Stimulated activated CD8-positive, alpha-beta memory T cell treated with anti-CD3 and anti-CD28 coated beads, Interleukin-4, amount 100 ng/mL, for 1 hour (primary cell): ENCODE measurements at places on chromosomes 7 and 10.

GRCh38 chr10:110208614-110209453 lies 1.4 kb downstream of the MXI1 start:
- no peak for DNase-seq

DNA sequence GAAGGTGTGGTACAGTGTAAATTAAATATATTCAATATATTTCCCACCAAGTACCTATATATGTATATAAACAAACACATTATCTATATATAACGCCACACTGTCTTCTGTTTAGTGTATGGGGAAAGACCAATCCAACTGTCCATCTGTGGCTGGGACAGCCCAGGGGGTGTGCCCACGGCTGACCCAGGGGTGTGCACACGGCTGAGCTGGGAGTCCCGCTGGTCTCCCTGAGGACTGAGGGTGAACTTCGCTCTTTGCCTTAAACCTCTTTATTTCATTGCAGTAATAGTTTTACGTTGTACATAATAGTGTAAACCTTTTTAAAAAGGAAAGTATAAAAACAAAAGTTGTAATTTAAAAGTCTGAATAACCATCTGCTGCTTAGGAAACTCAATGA lies 6.3 kb downstream of the EN2 start:
- DNase-seq = no peak

GRCh38 chr7:107167483-107168232 lies 1.1 kb upstream of the HBP1 start:
- no peak for DNase-seq

GRCh38 chr7:17770710-17771375 lies 169.5 kb downstream of the SNX13 start:
- DNase-seq = no peak

- DNase-seq = no peak
Observed at GRCh38 chr10:95610727-95611126, 45.8 kb downstream of the ALDH18A1 start.

- DNase-seq = no peak
Observed at GRCh38 chr7:128882134-128882533, 19.5 kb downstream of the ATP6V1F start.

GRCh38 chr10:29524720-29525119 lies 110.1 kb downstream of the SVIL start:
- no peak for DNase-seq
